ENCODE measurements at places on chromosomes 12 and 14.

DNA sequence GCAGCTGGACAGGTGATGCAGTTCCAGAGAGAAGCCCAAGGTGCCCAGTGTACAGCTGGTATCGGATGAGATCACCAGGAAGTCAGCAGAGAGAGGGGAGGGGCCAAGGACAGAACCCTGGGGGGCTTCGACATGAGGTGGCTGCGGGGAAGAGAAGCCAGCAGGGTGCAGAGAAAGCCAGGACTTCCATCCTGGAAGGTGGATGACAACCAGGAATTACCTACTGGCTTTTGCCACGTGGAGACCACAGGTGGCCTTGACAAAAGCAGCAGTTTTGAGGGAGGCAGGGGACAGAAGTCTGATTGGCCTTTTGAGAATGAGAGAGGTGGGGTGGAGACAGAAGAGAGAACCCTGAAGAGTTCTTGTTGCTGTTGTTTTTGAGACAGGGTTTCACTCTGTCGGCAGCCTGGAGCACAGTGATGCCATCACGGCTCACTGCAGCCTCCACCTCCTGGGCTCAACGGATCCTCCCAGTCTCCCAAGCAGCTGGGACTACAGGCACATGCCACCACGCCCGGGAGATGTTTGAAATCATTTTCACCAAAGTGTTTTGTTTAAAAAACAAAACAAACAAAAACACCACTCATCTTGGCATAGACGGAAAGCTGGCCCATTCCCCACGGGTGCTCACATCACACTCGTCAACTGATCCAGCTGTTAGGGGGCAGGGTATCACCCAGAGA, 35.2 kb downstream of the CDC42BPB start:
- no peak for DNase-seq

DNA sequence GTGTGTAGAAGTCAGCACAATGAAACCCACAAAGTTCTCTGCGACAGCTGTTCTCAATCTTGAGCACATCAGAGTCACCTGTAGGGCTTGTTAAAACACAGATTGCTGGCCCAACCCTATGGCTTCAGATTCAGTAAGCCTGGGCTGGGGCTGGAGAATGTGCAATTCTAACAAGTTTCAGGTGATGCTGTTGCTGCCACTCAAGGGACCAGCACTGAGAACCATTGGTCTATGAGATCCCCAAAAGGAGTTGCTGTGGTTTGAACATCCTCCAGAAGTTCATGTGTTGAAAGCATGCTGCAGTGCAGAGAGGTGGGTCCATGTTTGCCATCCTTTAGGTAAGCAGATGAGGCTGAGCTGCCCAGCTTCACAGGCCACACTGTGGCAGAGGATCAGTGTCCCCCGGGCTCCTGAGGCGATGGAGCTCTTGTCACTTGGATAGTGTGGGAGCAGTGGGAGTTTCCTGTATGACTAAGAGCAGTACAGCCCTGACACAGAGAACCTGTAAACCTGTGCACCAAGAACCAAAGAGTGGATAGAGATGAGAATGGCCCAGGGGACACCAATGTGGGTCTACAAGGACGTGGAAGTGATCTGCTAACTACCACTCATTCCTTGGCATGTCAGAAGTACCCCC, 8.0 kb upstream of the RTRAF start:
- DNase-seq = no peak

DNA sequence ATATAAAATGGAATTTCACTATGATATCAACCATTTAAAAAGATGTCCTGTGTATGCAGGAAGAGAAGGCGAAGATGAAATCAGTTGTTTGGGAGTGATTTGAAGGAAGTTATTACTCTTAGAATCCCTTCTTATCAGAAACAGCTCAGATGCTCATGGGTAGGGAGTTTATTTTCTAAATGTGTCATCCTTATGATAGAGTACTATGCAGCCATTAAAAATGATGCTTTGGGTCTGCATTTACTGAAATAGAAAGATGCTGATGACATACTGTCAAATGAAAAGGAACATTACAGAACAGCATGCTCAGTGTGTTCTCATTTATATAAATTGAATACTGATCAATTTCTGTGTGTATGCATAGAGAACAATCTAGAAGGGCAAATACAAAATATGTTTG, 69.8 kb upstream of the MED13L start:
- DNase-seq = no peak

DNA sequence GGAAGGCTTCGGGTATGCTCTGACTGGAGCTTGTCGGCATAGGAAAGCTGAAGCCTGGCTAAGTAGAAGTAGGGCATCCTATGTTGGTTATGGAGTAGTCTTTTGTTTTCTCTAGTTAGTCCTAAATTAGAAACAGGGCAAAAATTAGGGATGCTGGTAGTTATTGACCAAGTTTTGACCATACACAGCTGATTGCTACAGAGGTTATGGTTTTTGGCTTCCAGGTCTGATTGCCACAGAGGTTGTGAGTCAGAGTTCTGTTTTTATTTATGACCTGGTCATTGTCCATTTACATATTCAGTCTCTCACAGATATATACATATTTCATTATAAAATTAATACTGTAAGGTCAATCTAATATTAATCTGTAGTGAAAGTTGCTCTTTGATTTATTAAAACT, 219.2 kb downstream of the FSCB start:
- no peak for DNase-seq

DNA sequence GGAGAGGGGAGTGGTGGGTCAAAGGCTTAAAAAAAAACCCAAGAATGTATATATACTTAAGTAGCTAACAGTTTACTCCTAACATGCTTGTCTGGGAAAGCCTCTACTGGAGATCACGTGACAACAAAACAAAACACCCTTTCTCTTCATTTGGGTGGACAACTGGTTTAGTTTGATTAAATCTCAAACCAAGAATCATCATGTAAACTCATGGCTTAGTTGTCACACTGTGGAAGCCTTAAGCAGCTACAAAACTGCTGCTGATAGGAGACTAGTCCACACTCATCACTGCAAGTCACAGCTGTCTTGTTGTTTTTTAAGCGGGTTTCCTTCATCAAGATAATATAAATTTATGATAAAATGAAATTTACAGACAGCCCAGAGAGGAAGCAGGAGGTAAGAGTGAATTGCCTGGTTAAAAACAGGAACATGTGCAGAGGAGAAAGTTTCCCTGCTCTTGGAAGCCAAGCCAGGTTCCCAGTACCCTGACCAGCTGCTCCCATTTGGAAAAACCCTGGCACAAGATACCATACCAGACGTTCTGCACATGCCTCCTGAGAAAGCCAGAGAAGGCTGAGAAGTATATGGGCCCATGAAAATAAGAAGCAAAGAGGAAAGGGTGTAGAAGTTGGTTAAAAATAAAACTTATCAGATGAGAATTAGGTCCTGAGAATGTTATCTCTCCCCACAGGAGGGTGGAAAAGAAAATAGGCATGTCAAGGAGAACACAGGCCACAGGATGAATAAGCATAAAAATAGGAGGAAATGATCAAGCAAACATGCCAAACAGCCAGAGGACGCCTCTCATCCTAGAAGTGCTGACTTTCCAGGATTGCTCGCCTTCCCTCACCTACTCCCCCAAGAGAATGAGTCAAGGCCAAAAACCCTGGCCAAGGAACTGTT, 34.0 kb downstream of the EGLN3 start:
- no peak for DNase-seq

Data from T-helper 22 cell (primary cell).